AG09309 (cell line): ENCODE measurements at places on chromosomes 2 and 18.

DNA sequence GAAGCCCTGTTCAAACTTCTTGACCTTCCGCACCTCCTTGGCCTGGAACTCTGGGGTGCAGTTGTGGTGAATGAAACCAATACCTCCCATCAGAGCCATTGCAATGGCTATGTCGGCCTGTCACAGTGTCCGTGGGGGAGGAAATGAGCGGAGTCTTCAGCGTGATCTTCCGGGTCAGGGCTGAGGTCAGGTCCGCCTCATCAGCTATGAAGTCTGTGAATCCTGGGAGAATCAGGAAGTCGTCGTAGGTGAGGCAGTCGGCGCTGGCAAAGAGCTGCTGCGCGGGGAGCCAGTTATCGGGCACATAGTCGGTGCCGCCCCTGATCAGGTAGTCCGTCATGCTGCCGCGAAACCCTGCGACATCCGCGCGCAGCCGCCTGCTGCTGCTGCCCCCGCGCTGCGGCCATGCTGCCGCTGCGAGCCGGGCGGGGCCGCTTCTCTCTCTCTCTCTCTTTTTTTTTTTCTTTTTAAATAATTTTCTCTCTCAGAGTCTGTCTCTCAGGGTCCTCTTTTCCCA lies 154.1 kb upstream of the ZSWIM2 start:
- no peak for DNase-seq

DNA sequence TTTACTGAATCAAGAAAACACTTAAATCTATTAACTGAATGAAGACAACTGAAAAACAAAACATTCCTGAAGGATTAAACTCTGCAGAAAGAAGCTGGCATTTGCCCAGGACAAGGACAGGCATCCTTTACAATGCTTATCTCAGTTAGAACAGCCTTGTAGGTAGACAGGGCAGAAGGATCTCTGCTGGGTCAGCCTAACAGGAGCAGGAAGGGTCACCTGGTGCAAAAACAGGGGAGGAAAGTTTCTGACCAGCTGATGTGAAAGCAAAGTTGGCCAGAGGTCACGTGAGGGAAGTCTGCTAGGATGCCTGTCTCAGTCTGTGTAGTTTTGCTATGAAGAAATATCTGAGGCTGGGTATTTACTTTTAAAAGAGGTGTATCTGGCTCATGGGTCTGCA lies 348.6 kb downstream of the ANAPC1 start:
- no peak for DNase-seq

GRCh38 chr2:27832396-27832795 lies 57.8 kb downstream of the RBKS start:
- DNase-seq, result peak; percentile 67

- DNase-seq, result no peak
Measured at GRCh38 chr2:68434981-68435380, 32.1 kb downstream of the FBXO48 start.

DNA sequence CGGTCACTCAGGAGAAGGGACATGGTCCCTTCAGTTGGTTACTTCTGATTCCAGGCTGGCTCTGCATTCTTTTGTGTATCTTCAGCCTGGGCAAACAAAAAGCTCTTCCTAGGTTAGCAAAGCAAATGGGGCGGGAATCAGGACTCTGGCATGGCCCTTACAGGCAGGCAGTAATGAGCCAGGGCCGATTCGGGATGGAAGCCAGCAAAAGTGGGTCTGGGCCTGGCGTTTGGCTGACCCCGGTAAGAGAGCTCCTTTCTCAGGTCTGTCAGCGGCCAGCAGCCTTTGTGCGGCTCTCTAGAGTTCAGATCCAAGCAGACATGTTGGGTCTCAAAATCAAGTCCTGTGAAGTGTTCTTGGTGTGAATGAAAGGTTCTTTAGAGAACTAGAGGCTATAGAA lies 81.5 kb upstream of the EML6 start:
- no peak for DNase-seq

- no peak for DNase-seq
Measured at GRCh38 chr18:23238152-23238531, 102.9 kb downstream of the CABLES1 start.

GRCh38 chr18:44759925-44760342 lies 79.2 kb downstream of the SETBP1 start:
- DNase-seq, result no peak

DNA sequence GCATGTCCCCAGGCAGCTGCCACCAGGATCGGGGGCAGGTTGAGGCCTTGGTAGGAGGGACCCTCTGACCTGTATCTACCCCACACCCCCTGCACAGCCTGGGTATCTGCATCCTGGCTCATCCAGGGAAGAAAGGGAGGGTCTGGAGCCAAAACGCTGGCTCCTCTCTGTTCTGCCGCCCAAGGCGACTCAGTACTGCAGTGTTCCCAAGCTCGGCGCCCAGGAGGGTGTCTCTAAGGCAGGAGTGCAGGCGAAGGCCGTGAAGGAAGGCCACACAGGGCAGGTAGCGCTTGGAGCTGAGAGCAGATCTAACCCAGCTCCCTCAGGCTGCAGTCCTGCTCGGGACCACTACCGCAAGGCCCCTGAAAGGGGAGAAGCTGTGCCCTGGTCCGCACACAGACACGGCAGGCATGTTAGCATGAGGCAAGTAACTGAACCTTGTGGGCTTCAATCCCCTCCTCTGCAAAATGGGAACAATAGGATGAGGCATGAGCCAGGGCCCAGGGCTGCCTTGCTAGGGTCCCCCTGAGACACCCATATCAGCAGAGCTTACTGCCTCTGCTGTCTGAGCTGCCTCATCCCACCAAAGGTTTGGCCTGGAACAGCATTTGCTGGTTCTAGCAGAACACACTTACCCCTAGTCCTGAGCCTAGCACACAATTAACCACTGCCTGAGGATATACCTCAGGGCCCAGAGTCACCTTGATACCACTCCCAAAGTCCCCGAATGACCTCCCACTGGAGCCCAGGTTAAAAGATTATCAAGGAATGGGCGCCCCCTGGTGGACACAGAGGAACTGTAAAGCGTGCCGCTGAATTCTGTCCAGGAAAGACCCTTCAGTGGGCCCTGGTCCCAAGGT lies 6.5 kb downstream of the PTMA start:
- DNase-seq, result no peak

GRCh38 chr2:196479350-196479749 lies 160.2 kb upstream of the CCDC150 start:
- peak; percentile 84 for DNase-seq

DNA sequence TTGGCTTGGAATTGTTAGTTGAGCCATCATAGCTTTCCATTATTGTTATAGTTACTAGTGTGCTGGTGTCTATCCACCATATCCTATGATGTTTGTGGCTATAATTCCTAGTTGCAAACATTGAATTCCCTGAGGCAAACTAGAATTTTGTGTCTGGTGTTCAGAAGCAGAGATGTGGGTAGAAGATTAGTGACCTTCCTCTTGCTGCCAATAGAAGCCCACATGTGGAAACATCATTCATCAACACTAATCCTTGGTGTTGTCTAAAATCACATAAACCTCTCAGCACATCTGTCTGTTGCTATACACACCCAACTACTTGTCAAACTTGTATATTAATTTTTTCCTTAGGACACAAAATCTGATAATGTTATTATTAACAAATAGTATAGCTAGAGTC lies 374.1 kb downstream of the TGIF1 start:
- no peak for DNase-seq

GRCh38 chr2:107687073-107687472 lies 139.6 kb upstream of the RGPD4 start:
- DNase-seq, result no peak

DNA sequence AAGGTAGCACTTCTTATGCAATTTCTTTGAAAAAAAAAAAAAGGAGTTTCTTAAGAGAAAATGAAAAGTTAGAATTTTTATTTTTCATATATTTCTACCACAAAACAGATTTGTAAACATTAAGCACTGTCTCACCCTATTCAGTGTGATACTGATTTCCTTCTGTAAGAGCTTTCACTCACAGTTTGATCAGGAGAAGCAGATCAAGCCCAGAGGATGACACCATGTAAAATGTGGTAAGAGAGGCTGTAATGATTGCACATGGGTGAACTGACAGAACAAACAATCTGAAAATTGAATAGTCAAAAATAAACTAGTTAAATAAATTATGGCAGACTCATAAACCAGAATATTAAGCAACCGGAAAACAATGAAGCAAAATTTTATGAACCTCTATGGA lies 54.5 kb downstream of the MEMO1 start:
- DNase-seq, result no peak

- no peak for DNase-seq
Measured at GRCh38 chr18:47425365-47425764, 173.9 kb upstream of the SKOR2 start.

GRCh38 chr2:40348038-40348437 lies 103.9 kb downstream of the SLC8A1 start:
- no peak for DNase-seq

GRCh38 chr2:11889101-11889850 lies 142.8 kb downstream of the LPIN1 start:
- DNase-seq, result no peak

- DNase-seq, result no peak
Measured at GRCh38 chr2:157952558-157952957, 76.4 kb upstream of the ACVR1 start.

- no peak for DNase-seq
Measured at GRCh38 chr2:12251749-12252148, 465.0 kb upstream of the TRIB2 start.

GRCh38 chr2:239065962-239066361 lies 218.1 kb downstream of the TWIST2 start:
- no peak for DNase-seq

DNA sequence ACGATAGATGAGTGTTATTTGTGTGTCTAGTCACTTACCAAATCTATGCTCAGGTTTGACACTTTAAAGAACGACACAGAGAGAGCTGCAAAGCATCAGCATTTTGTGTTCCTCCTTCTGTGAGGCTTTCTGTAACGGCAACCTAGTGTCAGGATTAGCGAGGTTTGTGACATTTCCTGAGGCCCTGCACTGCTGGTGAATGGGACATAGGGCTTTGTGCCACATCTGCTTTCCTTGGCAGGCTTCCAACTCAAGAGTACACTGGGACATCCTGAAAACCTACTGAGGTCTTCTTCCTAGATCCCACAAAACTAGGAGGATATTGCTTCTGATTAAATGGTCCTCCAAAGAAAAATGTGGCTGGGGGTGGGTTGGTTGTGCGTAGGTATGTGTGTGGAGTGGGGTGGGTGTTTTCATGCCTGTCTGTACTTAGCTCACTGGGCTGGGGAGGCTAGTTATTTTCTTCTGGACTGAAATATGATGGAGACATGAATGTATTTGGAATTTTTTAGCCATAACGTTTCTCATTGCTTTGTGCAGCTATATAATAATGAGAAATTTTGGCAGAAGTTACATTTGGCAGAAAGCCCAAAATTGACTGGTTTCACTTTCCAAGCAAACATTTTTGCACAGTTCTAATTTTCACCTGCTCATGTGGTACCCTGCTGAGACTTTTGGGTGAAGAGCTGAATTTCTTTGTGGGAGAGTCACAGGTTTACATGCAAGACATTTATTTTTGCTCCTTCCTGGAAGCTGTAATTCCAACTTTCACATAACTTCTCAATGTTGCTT lies 308.4 kb downstream of the XIRP2 start:
- no peak for DNase-seq

GRCh38 chr2:74548285-74548899 lies 5.3 kb downstream of the LOXL3 start:
- DNase-seq, result no peak

GRCh38 chr2:9638532-9638931 lies 7.7 kb upstream of the YWHAQ start:
- DNase-seq, result peak; percentile 80

DNA sequence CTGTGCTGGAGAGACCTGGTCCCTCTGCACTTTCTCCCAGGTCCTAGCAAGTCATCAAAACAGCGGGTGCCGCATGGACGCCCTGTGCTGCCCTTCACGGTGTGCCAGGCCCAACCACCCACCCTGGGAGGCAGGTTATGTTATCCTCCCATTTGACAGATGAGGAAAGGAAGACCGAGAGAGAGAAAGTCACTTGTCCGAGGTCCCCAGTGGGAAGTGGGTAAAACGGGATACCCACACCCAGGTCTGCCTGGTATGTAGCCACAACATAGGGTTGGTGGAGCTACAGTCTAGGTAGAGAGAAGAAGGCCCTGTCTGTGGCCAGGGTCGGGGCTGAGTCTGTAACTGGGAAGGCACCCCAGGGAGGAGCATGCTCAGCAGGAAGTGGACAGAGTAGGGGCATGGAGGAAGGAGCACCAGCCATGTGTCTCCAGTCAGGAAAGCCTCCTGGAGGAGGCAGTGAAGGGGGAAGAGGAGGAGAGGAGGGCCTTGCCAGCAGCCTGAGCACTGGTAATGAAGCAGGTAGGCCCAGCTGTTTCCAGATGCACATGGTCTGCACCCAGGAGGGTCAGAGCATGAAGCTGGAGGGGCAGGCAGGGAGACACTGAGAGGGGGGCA lies 98.4 kb downstream of the ZFP36L2 start:
- no peak for DNase-seq

DNA sequence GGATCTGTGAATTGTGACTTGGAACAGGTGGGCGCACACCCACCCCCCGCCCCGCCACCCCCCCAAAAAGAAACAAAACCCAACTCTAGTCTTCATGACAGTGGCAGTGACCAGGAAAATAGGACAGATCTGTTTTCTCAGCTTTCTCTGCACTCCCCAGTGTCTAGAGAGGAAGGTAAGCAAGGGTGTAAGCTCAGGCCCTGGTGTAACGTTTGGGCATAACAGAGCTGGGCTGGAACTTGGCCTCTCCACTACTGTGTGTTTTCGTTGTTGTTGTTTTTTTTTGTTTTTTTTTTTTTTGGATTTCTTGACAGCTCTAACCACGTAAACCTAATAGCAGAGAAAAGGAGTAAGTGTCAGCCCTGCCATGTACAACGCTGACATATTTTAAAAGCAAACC lies 1160.8 kb downstream of the DPP10 start:
- DNase-seq, result no peak

GRCh38 chr2:19297716-19298115 lies 60.7 kb downstream of the OSR1 start:
- DNase-seq, result no peak

- no peak for DNase-seq
Measured at GRCh38 chr2:101821828-101822458, 124.4 kb downstream of the MAP4K4 start.

DNA sequence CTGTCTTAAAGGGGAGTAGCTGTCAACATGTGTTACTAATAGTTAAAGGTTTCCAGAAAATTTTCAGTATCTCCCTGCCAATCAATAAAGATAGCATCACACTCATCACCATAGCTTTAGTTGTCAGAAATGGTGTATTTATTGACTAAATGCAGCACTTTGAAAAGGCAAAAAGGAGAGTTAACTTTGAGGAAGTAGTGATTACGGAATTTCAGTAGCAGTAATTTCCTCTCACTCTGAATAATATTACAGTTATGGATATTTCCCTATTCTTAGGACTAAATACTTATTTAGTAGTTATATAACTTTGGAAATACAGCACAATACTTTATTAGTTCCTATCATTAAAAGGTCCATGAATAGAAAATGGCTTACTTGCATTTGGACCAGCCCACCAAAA lies 250.5 kb downstream of the CAMKMT start:
- no peak for DNase-seq

DNA sequence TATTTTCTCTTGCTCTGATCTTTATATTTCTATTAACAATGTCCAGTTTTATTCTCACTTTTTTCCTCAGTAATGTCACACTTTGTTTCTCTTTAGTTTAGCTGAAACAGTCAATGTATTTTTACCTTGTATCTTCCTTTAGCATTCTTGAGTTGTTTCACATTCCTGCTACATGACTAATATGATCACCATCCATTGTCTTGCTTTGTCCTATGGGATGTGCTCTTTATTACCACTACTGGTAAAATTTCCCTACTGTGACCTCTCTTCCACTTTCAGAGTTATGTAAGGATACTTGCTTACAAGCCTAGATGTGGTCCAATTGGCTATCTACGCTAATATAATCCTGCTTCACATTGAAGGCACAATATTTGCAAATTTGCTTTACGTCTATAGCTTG lies 457.9 kb downstream of the PIK3C3 start:
- no peak for DNase-seq
